Activated CD4-positive, CD25-positive, alpha-beta regulatory T cell treated with anti-CD3 and anti-CD28 coated beads, Interleukin-2, amount 50 U/mL, for 72 hours (primary cell): ENCODE measurements at places on chromosomes 1 and 21.

DNA sequence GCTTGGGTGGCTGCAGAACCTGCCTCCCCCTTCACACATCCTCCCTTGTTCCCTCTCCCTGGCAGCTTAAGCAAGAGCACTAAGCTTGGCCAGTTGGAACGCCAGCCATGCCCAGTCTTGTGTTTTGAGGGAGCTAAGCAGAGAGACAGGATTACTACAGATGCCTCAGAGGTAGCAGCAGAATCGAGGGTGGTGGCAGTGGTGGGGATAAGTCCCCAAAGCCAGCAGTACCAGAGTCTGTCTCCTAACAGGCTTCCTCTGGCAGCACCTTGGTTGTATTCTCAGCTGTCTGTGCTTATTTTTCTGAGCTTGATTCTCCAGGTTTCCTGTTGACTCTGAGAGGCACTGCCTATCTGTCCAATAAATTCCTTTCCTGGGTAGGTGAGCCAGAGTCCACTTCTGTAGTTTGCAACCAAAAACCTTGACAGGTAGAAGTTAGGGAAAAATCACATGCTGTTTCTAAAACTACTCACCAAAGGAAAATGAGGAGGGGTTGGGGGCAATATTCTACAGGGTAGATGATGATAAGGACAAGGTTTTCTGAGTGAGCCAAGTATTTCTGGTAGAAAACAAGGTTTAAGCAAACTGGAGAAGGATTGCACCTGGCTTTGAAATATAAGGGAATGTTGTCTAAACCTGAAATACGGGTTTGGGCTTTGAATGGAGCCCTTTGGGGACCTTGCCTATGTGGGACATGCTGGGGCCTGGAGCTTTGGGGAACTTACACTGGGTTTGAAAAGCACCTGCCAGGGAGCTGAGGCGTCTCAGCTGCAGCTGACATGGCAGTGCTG, 100.8 kb downstream of the PBX1 start:
- no peak for DNase-seq

- DNase-seq: no peak
Measured at GRCh38 chr21:32476661-32477423, 64.3 kb downstream of the EVA1C start.

DNA sequence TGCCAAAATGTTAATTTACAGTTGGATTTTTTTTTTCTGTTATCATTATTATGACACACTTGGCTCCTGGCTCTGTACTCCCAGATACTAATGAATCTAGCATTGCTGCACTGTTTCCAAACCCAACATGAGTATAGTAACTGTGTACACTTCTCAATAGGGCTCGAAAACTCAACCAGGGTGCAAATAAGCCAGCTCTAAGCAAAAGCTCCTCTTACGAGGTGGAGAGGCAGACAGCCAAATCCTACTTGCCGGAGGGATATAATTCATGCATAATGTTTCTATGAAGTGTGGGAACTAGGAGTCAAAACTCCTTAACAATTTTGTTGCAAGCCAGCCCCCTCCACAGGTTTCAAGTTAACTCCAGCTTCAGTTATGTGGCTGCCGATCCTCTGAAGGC, 510.4 kb upstream of the ZP4 start:
- no peak for DNase-seq

GRCh38 chr1:195763146-195763906, 844.9 kb downstream of the KCNT2 start:
- DNase-seq: no peak

DNA sequence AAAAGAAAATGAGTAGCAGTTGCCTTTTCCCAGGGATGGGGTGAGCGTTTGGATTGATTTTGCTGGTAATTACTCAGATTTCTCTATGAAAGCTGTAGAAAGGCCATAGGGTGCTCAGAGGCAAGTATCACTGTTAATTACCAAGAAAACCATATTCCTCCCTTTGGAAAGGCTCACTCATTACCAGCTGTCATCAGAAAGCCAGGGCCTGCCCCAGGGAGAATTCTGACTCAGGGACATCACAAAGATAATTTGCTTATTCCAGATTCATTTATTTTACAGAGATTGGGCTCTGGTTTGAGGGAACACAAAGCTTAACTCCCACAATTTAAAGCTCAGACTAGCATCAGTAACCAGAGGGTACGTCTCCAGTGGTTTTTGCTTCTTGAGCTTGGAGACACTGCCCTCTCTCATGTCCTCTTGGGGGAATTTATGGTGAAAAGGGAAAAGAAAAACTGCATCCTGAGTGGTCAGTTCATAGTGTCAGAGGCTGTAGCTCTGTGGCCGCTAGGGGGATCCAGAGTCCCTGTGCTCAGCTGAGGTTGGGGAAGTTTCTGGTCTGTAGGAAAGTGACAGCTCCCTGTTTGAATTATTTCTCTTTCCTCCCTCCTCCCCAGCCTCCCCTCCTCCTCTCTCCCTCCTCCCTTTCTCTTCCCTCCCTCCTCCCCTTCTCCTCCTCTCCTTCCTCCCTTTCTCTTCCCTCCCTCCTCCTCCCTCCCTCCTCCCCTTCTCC, 204.3 kb downstream of the KCNJ6 start:
- DNase-seq: peak; percentile 45

- DNase-seq: no peak
Measured at GRCh38 chr1:76247261-76247852, 172.8 kb downstream of the ST6GALNAC3 start.

DNA sequence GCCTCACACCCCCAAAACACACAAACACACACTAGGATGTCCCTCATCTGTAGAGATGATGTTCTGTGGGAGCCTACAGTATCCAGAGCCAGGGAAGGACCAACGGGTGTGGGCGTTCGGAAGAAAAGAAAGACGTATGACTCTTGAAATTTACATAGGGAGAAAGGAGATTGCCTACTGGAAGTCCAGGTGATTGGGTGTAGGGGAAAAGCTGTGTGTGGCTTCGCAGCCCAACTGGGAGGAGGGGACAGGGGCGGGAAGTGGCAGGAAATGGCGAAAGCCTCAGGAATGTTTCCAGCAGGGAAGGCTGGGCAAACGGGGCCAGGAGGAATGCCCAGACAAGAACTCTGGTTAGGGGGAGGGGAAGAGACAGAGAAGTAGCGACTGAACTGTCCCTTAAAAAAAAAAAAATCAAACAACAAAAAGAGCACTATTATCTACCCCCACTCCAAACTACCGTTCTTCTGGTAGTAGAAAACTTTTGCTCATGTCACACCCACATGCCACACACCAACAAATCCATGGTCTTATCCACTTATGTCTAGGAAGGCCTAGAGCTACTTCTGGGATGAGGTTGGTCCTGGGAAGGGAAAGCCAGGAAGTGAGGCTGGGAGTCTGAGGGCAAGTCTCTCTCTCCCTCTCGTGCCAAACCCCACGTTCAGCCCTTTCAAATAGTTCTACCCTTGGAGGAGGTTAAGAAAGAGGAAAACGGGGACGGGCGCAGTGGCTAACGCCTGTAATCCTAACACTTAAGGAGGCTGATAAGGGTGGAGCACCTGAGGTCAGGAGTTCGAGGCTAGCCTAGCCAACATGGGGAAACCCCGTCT, 1.8 kb upstream of the CKS1B start:
- DNase-seq: no peak

DNA sequence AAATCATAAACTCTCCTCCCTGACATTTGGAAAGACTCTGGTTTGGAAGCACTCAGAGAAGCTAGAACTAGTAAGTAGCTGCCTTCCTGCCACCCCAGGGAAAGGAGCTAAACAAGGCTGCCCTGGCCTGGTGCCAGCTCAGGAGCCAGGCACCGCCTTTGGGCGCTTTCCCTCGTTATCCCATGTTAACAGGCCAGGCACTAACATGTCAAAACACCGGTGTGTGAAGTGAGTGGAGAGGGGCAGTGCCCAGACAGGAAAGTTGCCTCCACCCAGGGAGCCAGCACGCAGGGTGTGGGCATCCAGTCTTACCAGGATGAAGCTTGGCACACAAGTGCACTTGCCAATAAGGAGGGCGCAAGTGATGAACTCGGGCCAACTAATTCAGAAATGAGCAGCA, 346.8 kb downstream of the RRAGC start:
- no peak for DNase-seq

GRCh38 chr1:40383095-40383487, 9.6 kb downstream of the SMAP2 start:
- DNase-seq: no peak

GRCh38 chr1:14849038-14849437, 250.6 kb downstream of the KAZN start:
- no peak for DNase-seq

DNA sequence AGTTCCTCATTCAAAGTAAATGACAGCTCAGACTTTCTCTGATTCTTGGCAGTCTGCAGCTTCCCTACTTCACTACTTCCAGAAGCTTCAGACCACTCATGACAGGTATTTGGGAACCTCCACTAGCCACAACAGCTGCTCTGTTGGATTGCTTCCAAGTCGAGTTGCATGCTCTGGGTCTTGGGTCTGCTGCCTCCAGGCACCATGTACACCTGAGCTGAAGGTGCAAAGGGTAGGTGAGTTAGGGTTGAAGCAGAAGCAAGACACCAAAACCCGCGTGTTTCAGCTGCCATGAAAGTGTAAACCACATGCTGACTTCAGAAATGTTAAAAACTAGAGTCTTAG, 62.7 kb downstream of the ZNF684 start:
- DNase-seq: no peak

- no peak for DNase-seq
Measured at GRCh38 chr1:32372149-32372756, 9.9 kb downstream of the TSSK3 start.

GRCh38 chr1:178096421-178096820, 2.5 kb downstream of the RASAL2 start:
- no peak for DNase-seq

DNA sequence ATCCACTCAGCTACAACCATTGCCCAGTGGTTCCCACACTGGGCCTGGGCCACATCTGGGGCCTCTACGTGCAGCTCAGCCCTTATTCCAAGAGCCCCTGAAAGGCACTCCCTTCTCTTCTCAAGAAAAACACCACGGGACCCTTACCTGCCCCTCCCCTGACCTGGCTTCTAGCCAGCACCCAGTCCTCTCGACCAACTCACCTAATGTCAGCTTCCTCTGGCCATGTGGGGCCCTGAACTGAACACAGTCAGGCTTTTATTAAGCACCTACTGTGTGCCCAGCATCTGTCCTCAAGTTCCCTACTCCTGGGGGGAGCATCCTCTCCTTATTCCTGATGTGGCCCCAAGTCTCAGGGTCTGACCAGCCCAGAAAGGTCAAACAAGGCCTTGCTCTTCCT, 208.4 kb downstream of the MATN1 start:
- DNase-seq: no peak

DNA sequence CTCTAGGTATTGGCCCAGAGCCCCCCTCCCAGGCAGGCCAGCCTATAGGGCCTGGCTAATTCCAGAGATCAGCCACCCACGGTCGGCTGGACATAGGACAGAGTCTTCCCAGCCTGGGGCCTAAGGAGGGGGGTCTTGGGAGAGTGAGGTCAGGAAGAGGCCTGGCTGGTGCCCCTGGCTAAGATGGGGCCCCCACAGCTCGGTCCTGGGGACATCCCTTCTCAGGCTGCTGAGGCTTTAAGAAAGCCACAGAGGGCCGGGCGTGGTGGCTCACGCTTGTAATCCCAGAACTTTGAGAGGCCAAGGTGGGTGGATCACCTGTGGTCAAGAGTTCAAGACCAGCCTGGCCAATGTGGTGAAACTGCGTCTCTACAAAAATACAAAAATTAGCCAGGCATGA, 2.5 kb downstream of the C1orf167 start:
- no peak for DNase-seq

DNA sequence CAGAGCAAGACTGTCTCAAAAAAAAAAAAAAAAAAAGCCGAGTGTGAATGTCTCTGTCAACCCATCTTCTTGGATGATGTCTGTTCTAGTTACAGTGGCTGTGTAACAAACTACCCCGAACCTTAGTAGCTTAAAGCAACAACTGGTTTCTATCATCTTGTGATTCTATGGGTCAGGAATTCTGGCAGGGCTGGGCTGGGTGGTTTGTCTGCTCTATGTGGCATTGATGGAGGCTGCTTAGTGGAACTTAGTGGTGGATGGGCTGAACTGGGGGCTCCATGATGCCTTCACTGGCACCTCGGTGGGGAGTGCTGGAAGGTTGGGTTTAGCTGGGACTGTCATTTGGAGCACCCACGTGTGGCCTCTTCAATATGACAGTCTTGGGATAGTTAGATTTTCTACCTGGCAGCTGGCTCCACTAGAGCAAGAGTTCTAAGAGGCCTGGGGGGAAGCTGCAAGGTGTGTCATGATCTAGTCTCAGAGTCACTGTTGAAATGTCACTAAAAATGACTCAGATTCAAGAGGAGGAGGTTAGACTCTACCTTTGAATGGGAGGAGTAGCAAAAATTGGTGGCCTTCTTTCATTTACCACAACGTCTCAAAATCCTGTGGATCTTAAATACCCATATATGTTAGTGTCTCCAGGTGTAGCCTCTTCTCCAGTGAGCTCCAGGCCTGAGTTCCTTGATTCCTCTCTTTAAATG, 18.6 kb downstream of the ACOT11 start:
- DNase-seq: no peak

- DNase-seq: no peak
Measured at GRCh38 chr1:110035236-110035752, 870 bp downstream of the STRIP1 start.

DNA sequence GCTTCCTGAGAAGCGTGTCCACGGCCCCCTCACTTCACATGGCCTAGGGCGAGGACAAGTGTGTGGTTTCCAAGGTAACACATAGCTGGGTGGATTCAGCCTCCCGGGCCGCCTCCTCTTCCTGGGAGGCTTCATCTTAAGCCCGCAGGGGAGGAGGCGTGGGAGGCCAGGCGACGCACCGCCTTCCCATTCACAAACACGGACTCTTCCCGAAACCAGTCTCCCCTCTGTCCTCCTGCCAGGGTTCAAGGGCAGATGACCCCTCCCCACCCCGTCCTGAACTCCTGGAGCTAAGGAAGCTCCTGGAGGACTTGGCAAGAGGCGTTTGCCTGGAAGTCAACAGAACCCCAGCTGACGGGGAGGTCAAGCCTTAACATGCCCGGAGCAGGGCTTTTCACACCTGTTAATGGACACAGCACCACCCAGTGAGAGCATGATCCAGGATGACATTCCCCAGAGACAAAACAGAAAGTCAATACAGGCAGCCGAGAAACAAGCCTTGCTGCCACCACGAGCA, 56.7 kb downstream of the KCNN3 start:
- DNase-seq: no peak

- DNase-seq: no peak
Measured at GRCh38 chr1:12184008-12184681, 17.4 kb downstream of the TNFRSF1B start.

DNA sequence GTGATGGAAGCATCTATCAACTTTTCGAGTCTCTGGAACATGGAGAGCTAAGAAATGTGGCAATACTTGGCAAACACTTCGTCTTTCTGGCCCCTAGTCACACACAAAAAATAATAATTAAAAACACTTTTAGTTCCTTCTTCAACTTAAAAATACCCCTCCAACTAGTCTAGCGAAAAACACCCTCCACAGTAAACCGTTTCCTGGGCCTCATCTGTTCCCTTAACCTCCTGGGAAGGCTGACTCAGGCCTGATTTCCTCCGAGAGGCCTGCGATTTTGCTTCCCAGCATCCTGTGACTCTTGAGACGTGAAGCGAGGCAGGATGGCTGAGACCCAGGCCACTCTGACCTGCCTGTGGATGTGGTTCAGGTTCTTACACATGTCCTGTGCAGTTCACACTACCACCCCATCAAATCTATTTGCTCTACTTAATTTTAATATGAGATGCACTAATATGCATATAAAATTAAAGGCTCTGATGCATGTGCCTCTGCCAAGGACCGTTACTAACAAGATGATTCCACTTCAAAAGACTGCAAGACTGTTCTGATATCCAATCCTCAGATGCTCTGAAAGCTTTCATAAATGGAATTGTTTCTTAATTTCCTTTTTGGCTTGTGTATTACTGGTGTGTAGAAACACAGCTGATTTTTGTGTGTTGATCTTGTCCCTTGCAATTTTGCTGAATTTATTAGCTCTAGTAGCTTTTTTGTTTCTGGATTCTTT, 3.5 kb downstream of the NAV1 start:
- DNase-seq: no peak
